DMS79 treated with DMSO at 0.1 percent for 48 hours (cell line): ENCODE measurements at places on chromosomes 2 and 18.

GRCh38 chr18:3115447-3116030 is 102.6 kb upstream of the LPIN2 start:
- DNase-seq = peak; percentile 15

- DNase-seq = no peak
These were observed 126.4 kb downstream of the RNF152 start for GRCh38 chr18:61766266-61766884.

DNA sequence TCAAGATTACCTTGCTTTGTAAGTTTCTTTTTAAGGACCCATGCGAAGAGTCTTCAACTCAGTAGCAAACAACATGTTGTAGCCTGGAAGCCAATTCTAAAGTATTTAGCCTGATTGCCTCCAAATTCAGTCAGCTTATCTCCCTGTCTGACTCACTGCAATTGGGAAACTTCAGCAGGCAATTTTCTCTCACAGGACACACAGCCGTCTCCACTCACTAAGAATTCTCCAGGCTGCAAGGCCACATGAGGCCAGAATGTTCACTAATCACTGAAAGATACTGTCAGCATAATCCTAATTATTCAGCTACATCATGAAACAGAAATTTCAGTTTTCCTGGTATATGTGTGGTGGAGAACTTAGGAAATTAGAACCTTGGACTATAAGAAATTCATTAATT is 78.1 kb upstream of the PDE1A start:
- DNase-seq = no peak

GRCh38 chr2:86487062-86487461 is 45.9 kb downstream of the KDM3A start:
- no peak for DNase-seq

DNA sequence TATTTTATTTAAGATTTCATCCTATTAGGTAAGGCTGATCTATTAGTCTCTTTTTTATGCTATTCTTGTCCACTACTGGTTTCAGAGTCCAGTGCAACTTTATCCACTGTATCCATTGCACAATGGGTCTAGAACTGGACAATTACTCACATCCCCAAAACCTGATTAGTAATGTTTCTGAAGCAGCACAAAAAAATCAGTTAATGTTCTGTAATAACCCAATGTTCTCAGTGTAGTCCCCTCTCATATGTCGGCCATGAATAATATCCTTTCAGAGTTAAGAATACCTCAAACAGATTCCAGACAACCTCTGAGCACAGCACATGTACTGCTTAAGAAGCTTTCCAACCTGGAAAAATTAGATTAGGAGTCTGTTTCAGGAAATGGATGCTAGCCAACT is 29.7 kb downstream of the MGAT4A start:
- no peak for DNase-seq

GRCh38 chr2:174718591-174718990 is 45.7 kb downstream of the CHRNA1 start:
- no peak for DNase-seq

- DNase-seq = peak; percentile 73
These were observed 89.0 kb downstream of the NBAS start for GRCh38 chr2:15472133-15472532.

GRCh38 chr2:136407952-136408318 is 290.0 kb upstream of the CXCR4 start:
- DNase-seq = no peak

DNA sequence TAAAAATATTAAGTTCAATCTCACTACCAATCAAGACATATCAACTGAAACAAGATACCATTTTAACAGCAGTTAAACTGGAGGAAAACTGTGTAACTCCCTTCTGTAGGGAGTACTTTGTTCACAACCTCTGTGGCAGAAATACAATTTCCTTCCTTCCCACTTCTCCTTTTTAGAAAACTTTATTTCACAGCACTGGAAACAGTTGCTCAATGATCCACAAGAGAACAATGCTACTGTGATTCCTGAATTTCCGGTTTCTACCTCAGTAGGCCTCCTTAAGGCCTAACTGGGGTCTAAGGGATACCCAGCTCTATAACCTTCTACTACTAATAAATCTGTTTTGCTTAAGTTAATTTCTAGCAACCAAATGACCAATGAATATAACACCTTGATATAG is 14.1 kb downstream of the TLK1 start:
- DNase-seq = no peak

- DNase-seq = no peak
These were observed 339.7 kb upstream of the SLC14A2 start for GRCh38 chr18:45275367-45276113.

DNA sequence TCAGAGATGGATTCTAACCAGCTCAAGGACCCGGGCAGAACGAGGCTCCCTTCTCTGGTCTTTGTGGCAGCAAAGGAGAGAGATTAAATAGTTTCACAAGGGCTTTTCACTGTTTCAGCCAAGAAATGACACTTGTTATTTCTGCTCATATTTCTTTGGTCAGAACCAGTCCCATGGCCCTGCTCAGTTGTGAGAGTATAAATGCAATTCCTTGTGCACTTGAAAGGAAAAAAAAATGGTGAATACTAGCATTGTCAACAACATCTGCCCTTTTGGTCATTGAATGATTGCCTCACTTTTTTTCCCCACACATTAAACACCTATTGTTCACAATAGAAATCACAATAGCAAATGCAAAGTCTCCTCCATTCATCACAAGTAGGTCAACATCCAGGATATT is 104.4 kb downstream of the RDH14 start:
- DNase-seq = no peak

DNA sequence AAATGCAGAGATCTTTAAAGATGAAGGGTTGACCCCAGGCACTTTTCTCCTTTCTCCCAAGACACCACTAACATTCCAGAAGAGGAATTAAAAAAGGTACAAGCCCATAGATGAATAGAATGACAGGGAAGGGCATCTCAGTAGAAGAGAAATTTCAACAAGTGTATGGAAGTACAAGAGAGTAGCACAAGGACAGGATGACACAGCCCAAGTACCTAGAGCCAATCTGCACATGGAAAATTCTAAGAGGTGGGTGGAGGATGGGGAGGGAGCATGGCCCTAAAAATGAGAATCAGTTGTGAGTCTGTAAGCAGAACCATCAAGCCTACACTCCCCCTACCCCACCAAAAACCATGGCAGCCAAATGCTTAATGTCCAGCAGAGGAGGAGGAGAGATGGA is 39.7 kb upstream of the LOXHD1 start:
- no peak for DNase-seq

DNA sequence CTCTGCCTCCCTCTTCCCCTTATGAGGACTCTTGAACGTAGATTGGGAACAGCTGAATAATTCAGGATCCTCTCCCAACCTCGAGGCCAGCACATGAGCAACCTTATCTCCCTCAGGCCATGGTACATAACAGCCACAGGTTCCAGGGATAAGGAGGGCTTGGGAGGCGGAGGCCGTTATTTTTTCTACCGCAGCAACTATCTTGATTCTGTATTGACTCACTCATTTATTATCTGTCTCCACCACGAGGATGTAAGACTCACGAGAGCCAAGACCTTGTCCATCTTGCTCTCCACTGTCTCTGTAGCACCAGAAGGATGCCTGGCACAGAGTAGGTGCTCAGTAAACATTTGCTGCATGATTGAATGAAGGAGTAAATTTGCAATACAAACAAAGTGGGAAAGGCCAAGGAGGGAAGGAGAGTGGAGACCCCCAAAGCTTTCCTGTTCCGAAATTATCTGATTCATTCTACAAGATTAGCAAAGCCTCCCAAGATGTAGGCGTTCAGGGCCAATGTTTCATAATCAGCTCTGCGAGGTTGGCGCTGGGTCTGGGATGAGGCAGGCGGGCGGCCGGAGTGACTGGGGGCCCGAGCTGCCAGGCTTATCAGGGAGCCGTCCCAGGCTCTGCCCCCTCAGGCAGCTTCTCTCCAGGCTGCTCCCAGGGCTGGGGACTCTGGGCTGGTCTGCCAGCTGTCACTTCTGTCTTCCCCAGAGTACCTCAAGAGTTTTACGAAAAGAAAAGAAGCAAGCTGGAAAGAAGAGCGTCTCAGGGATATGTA is 31.6 kb downstream of the INPP5D start:
- no peak for DNase-seq

GRCh38 chr2:241560162-241560882 is 1.8 kb downstream of the BOK start:
- DNase-seq = no peak

DNA sequence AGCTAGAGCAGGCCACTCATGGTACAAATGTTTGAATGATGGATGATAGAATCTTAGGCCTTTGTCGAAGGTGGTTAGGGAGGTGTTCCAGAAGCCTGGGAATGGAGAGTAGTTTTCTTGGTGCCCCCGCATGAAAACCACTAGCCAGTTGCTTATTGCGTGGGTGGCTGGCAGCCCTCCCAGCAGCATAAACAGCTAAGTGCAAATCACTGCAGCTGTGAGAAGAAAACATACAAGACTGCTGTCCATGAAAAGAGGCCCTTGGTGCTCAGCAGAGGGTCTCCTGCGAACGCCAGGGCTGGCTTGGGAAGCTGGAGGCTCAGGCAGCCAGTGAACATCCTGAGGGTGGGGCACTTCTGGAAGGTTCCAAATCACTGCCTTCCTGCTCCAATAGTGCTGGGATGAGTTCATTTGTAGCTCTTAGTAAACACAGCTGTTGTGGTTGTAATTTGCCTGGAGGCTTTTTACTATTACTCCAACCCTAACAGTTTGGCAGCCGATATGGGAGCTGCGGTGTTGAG is 118.8 kb downstream of the MGAT5 start:
- DNase-seq = peak; percentile 87

- peak; percentile 51 for DNase-seq
These were observed 120.8 kb downstream of the GAREM1 start for GRCh38 chr18:32349728-32350395.

DNA sequence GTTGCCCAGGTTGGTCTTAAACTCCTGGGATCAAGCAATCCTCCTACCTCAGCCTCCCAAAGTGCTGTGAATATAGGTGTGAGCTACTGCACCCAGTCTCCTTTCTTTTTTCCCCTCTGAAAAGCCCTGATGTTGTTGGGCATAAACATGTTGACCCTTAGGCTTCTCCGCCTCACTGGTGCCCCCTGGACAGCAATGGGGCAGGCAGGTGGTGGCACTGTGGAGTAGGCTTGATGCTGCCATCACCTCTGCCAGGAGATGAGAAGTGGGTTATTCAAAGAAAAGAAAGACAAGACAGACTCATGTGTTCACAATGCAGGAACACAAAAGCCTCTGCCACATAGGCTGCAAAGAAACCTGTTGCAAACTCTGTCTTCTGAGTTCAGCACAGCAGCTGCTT is 169.9 kb downstream of the EN1 start:
- no peak for DNase-seq
